Activated T-helper 17 cell treated with anti-CD3 and anti-CD28 coated beads, Interleukin-2, amount 50 U/mL, for 72 hours (primary cell): ENCODE measurements at places on chromosomes 3 and 15. TPM values are rescaled to one million over a fixed set of nuclear protein-coding genes. Genes with fewer than 3 reads are reported as not detected.

TUSC7 gene
- total RNA-seq: not detected

TRH gene
- not detected for total RNA-seq

SPRED1 gene
- total RNA-seq: 0.09 TPM

GRCh38 chr3:16568115-16568514 lies 37.1 kb downstream of the DAZL start:
- ATAC-seq: no peak

DNA sequence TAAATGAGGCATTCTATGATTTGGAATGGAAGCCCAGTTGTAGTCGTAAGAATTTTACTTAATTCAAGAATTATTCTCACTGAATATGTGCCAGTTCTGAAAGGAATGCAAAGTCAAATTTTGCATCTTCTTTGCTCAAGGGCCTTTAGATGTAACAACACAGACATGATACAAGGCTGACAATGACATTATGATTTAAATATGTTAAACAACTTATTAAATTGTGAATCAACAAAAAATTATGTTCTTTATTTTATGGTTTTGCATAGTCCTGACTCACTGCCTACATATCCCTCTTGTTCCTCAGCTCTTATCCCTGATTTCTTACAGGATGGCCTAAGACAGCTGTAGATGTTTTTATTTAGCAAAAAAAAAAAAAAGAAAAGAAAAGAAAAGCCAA lies 170.9 kb upstream of the NR2E3 start:
- ATAC-seq: no peak

- ATAC-seq: no peak
Measured at GRCh38 chr3:34279901-34280300, 481.5 kb downstream of the PDCD6IP start.

GRCh38 chr3:10437995-10438901 lies 67.1 kb downstream of the ATP2B2 start:
- ATAC-seq: no peak

- ATAC-seq: no peak
Measured at GRCh38 chr3:183100376-183100775, 1.1 kb upstream of the MCCC1 start.

DNA sequence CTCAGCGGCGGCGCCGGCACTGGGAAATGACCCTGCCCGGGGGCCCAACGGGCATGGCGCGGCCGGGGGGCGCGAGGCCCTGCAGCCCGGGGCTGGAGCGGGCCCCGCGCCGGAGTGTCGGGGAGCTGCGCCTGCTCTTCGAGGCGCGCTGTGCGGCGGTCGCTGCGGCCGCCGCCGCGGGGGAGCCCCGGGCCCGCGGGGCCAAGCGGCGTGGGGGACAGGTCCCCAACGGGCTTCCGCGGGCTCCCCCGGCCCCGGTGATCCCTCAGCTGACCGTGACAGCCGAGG lies 172 bp downstream of the ITPKA start:
- peak; percentile 13 for ATAC-seq

DNA sequence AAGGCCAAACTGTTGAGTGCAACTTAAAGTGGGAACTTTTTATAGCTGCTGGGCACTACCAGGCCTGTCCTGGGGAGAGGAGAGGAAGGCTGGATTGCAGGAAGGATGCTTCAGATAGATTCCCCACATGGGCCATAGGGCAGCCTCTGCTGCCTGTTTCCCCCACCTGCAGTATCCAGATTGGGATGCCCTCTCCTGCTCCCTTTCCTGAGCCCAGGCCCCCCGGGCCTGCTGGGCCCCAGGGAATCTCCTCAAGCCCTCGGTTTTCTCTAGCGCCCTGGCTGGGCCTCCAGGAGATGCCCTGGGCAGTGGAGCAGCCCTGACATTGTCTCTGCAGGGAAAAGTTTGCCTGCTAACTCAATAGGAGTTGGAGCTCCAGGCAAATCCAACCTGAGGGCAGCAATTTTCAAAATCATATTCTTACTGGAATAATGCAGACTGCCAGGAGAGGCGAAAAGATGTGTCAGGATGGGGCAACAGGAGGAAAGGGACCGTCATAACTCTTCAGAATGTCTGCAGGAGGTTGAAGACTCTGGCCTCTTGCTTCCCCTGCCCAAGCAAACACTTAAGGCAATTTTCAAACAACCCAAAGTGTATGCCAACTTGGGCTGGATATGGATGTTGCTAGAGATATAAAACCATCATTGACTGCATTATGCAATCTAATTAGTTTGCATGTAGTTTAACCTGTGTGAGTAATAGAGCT lies 4.4 kb downstream of the NR2F2 start:
- no peak for ATAC-seq

DNA sequence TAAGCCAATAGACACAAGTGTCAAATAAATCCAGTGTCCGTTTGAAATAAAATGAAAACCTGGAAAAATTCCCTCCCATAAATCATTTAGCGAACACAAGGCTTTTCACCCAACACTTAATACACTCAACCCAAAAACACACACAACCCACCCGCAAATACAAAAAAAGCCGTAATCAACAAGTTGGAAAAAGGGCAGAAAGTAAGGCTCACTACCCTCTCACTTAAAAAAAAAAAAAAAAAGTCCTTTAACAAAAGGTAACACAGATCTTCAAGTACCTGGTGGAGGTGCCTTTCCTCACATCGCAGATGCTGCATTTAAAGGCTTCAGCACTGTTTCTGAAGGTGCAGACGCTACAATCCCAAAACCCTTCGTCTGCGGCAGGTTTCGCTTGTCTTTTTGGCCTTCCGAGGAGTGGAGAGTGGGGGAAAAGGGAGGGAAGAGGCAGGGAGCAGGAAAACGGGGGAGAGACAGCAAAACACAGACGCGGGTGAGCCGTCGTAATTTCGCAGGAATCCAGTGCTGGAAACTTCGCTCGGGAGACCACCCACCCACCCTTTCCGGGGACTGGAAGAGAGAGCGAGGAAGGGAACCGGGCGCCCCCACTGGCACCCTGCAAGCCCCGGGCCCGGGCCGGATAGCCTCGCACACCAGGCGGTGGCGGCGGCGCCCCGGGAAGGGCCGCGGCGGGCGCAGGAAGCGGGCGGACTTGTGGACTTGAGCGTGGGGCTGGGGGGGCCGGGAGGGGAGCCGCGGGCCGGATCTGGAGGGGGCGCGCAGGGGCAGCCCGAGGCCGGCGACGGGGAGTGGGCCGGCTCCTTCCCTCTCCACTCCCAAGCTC lies 401.8 kb downstream of the SHQ1 start:
- ATAC-seq: peak; percentile 15
